ENCODE measurements at places on chromosomes 2 and 18. TPM values are rescaled to one million over a fixed set of nuclear protein-coding genes. Genes with fewer than 3 reads are reported as not detected.

- no peak overlapping the region for H3K27ac ChIP-seq
- H3K36me3 ChIP-seq: no peaks in the 10 kb centered on the region
- H3K4me1 ChIP-seq: no peaks in the 10 kb centered on the region
- H3K27me3 ChIP-seq: no peaks in the 10 kb centered on the region
These were observed 27.8 kb upstream of the GAREM2 start for GRCh38 chr2:26144953-26145680.

DNA sequence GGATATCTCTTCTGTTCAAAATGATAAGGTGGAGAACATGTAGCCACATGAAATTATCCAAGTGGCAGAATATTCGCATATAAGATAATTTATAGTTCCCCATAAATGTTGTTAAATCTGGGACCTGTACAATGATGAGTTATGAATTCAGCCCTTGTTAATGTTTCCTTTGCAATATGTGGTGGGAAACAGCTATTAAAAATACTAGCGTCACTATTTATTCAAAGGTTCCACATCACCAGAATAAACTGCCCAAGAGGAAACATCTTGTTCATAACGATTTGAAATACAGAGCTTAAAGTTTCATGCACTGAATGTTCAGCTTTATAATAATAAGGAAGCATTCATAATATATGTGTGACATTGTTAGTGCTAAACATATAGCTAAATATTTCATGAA lies 223.9 kb upstream of the TCF4 start:
- no peaks in the 10 kb centered on the region for H3K27me3 ChIP-seq
- H3K4me3 ChIP-seq: no peak overlapping the region

- no peak overlapping the region for H3K27ac ChIP-seq
- H3K4me1 ChIP-seq: peaks cover 3% of the 10 kb centered on the region
- H3K27me3 ChIP-seq: no peaks in the 10 kb centered on the region
- no peaks in the 10 kb centered on the region for H3K36me3 ChIP-seq
- H3K4me3 ChIP-seq: no peak overlapping the region
These were observed 6.2 kb downstream of the TTC32 start for GRCh38 chr2:19895535-19895934.

DNA sequence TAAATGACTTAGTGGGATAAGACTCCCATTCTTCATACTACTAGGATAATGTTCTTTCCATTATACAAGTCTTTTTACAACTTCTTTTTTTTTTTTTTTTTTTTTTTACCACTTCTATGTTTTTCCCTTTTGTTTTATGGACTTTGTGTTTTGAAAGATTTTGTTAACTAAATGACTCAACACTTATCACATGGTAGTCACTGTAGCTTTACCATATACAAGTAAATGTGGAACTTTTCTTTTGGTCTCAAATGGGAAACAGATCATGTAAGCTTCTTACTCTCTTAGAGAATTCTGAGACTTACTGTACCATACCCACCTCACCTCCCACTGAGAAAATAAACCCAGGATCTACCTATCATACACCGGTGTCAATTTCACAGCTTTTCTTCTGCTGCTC lies 590.3 kb upstream of the CDH2 start:
- no peak overlapping the region for H3K27ac ChIP-seq
- DNase-seq: no peak
- H3K27me3 ChIP-seq: no peaks in the 10 kb centered on the region
- H3K4me1 ChIP-seq: peaks cover 28% of the 10 kb centered on the region

GRCh38 chr2:151354807-151355206 lies 2.6 kb upstream of the TNFAIP6 start:
- no peaks in the 10 kb centered on the region for H3K36me3 ChIP-seq
- H3K27me3 ChIP-seq: no peaks in the 10 kb centered on the region
- no peak overlapping the region for H3K27ac ChIP-seq

DNA sequence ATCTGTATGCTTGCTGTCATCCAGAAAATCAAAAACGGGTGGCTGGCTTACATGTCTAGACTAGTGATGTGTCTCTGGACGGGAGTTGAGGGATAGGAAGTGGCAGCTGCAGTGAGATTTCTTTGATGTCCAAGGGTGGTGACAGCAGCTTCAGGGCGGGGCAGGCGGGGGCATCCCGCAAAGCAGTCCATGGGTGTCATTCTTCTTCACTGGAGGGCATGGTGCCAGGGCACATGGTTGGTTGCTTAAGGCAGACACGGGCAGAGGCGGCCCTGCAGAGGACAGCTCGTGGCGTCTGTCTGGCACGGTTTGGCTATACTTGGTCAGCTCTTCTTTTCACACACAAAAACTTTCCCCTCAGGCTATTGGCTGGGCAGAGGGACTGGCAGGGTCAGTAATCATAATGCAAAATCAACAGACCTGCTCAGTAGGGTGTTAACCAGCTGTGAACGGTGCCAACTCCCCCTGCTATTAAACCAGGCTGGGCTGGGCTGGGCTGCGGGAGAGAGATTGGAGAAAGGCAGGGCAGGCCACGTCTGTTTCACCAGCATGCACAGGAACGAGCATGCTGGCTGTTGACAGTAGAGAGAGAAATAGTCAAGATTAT lies 63.7 kb downstream of the COL4A3 start:
- H3K4me1 ChIP-seq: no peaks in the 10 kb centered on the region
- DNase-seq: peak; percentile 60
- H3K36me3 ChIP-seq: no peaks in the 10 kb centered on the region
- no peaks in the 10 kb centered on the region for H3K27me3 ChIP-seq
- H3K4me3 ChIP-seq: no peak overlapping the region
- H3K27ac ChIP-seq: no peak overlapping the region

DNA sequence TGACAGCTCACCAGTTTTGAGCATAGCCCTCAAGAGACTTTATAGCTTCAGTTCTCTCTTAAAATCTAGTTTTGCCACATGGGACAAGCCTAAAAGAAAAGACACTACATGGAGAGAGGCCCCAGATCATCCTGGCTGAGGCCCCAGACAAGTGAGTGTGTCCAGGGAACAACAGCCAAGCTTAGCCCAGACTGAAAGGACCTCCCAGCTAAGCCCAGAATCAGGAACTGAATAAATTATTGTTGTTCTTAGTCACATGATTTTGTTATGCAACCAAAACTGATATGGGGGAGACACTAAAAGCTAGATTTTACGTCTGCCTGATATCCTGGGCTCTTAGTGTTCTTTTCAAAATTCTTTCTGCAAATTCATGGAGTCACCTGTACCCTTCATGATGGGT lies 29.3 kb upstream of the LBH start:
- H3K4me1 ChIP-seq: peaks cover 5% of the 10 kb centered on the region
- no peaks in the 10 kb centered on the region for H3K36me3 ChIP-seq
- peaks cover 25% of the 10 kb centered on the region for H3K27me3 ChIP-seq
- H3K4me3 ChIP-seq: no peak overlapping the region
- no peak for DNase-seq

Gene CFC1
- 1.4 TPM for total RNA-seq

Gene CD226
- not detected for total RNA-seq

Gene TUBA3E
- total RNA-seq: not detected

Gene CHMP3
- 20.5 TPM for total RNA-seq

Gene ORC2
- total RNA-seq: 131 TPM

Gene COL4A3
- 1.4 TPM for total RNA-seq

Gene CDH19
- not detected for total RNA-seq

Gene CNRIP1
- total RNA-seq: not detected

Gene SMIM21
- not detected for total RNA-seq
